ENCODE measurements at places on chromosomes 12 and 14.

DNA sequence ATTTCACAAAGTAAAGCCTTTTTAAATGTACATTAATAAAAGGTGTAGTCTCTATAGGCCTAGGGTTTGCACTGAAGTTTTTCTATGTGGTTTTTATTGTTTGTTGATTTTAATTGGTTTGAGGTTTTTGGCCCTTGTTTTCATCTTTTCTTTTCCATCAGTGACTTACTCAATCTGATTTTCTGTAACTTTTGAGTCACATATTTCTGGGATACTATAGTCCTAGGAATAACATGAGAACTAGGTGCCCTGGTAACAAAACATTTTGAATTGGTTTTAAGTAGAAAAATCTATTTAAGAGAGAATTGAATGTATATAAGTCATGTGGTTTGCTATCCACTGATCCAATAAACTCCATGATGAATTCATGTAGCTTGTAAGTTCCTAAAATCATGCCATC lies 311.9 kb downstream of the CEP128 start:
- DNase-seq: no peak

GRCh38 chr12:102876883-102877282 lies 40.2 kb downstream of the PAH start:
- no peak for DNase-seq

DNA sequence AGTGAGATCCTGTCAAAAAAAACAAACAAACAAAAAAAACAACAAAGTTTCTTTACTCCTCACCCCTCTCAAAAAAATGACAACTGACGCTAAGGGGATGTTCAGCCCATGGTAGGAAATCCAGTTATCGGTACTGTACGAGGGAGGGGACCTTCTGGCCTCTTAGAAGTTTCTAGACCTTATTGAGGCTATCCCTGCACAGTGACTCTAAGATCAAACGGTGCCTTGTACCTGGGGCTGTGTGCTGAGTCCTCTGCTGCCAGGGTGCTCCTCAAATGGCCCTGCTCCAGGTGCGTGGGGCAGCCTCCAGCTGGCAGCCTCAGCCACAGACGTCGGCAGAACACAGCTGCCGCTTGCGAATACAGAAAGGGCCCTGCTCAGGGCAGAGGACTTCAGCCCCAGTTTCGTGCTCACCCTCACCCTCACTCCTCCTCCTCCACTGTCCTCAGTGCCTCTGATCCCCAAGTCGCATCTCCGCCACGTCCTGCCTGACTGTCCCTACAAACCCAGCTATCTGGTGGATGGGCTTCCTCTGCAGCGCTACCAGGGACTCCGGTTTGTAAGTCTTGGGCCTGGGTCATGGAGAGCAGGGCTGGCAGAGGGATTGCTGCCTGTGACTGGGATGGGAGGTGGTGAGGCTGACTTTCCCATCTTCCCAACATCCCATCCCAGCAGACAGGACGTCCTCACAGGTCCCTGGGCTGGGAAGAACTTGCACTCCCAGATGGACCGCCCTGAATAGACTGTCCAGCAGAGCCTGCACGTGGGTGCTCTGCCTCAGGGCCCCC lies 90.9 kb downstream of the B4GALNT3 start:
- no peak for DNase-seq

DNA sequence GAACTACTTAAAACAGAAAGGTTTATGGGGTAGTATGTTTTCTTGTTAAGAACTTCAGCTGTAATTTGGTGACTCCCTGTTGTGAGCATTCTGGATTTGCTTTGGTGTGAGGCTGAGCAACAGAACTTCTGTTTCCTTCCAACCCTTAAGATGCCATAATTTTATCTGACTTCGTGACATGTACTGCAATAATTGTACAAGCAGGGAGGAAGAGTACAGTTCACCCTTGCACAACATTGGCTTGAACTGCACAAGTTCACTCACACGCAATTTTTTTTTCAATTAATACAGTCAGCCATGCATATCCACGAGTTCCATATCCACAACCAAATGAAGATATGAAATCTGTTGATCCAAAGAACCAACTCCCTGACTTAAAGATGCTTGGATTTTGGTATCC lies 42.9 kb upstream of the ANKS1B start:
- no peak for DNase-seq

DNA sequence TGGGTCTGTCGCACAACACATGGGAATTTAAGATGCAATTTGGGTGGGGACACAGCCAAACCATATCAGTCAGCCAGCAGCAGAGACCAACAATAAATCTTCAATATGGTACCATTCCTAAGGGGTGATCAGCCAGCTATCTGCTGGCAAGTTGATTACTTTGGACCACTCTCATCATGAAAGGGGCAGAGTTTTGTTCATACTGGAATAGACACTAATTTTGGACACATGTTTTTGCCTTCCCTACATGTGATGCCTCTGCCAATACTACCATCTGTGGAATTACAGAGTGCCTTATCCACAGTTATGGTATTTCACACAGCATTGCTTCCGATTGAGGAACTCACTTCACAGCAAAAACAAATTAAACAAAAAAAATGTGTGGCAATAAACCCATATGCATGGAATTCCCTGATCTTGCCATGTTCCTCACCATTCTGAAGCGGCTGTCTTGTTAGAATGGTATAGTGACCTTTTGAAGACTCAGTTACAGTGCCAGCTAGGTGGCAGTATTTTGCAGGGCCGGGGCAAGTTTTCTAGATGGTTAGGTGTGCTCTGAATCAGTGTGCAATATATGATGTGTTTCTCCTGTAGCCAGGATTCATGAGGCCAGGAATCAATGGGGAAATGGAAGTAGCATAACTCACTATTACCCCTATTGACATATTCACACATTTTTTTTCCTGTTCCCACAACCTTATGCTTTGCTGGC lies 179.0 kb upstream of the IGF1 start:
- DNase-seq: no peak

GRCh38 chr12:111311011-111311410 lies 57.9 kb downstream of the PHETA1 start:
- DNase-seq: no peak

- DNase-seq: no peak
Observed at GRCh38 chr12:2925322-2925995, 33.7 kb upstream of the TEAD4 start.

GRCh38 chr14:90655829-90656228 lies 160.4 kb downstream of the TTC7B start:
- no peak for DNase-seq

- no peak for DNase-seq
Observed at GRCh38 chr14:93965287-93965821, 11.0 kb downstream of the ASB2 start.

GRCh38 chr12:124608450-124608870 lies 41.0 kb upstream of the NCOR2 start:
- no peak for DNase-seq

GRCh38 chr14:60220084-60220483 lies 28.9 kb upstream of the PPM1A start:
- DNase-seq: no peak

- DNase-seq: no peak
Observed at GRCh38 chr12:92034858-92035401, 110.7 kb downstream of the BTG1 start.

- no peak for DNase-seq
Observed at GRCh38 chr14:58882577-58883018, 244.8 kb downstream of the DACT1 start.

DNA sequence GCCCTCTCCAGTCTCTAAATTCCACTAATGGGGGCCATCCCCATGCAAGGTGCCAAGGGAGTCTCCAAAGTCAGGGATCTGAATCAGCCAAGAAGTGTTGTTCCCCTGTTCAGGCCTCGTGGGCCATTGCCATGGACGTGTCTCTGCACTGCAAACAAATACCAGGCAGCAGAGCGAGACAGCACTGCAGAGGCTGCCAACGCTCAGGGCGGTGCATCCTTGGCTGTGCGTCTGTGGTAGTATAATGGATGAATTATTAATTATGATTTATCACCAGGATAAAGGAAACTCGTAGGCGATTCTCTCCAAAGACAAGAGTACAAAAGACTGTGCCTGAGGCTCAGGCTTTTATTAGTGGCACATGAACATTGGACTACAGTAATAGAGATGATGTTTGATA lies 122.3 kb upstream of the NTF3 start:
- DNase-seq: no peak

- DNase-seq: no peak
Observed at GRCh38 chr12:110501399-110501751, 536 bp downstream of the VPS29 start.

DNA sequence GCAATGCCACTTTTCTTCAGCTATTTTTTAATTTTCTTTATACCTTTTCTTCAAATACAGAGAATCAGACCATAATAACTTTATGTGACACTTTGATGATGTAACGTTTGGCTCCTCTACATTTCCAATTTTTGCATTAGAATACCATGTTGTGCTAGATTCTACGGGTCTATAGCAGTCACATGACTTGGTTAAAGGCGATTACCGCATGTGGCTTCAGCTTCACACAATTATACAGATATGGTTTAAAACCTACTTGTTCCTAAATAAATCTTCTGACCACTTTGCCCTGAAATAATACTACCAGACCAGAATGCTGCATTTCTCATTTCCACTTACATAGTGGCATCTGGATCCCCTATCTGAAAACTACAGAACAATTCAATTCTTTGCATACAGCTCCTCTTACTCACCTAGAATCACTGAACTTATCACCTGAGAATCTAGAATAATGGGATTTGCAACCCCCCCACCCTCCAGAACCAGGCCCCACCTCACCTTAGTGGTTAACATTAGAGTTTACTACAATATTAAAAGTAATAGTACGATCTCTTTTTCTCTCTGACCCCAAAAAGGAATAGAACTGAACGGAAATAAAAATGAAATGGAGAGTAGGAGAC lies 1.3 kb downstream of the MAX start:
- DNase-seq: no peak

DNA sequence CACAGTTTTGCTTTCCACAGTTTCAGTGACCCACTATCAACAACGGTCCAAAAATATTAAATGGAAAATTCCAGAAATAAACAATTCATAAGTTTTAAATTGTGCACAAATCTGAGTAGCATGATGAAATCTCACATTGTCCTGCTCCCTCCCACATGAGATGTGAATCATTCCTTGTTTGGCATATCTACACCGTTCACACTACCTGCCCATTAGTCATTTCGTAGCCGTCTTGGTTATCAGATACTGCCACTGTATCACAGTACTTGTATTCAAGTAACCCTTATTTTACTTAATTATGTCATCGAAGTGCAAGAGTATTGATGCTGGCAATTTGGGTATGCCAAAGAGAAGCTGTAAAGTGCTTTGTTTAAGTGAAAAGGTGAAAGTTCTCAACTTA lies 145.3 kb downstream of the SLC5A8 start:
- DNase-seq: no peak

DNA sequence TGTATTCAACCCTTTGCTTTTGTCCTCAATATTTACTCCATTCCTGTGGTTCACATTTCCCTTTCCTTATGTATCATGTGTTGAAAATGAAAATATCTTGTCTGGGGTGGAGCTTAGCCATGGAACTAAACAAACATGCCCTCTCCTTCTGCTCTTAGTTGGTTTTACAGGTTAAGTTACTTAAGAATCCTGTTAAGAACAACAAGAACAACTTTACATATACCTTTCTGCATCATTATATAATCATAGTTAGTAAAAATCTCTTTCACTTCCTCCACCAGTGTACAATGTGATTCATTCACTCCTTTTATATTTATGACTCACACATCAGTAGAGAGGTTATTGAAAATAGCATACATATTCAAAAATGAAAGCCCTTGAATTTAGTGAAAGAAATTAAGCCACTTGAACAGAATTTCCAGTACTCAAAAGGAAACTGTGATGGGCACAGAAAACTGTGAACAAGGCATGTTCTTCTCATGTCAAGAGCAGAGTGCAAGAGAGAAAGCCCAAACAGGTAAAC lies 307.7 kb downstream of the CCDC91 start:
- no peak for DNase-seq

GRCh38 chr12:104183443-104183842 lies 32.1 kb upstream of the TXNRD1 start:
- DNase-seq: no peak

GRCh38 chr12:119354172-119354571 lies 19.6 kb downstream of the CCDC60 start:
- DNase-seq: no peak

GRCh38 chr12:95966287-95966870 lies 23.2 kb downstream of the AMDHD1 start:
- DNase-seq: no peak

DNA sequence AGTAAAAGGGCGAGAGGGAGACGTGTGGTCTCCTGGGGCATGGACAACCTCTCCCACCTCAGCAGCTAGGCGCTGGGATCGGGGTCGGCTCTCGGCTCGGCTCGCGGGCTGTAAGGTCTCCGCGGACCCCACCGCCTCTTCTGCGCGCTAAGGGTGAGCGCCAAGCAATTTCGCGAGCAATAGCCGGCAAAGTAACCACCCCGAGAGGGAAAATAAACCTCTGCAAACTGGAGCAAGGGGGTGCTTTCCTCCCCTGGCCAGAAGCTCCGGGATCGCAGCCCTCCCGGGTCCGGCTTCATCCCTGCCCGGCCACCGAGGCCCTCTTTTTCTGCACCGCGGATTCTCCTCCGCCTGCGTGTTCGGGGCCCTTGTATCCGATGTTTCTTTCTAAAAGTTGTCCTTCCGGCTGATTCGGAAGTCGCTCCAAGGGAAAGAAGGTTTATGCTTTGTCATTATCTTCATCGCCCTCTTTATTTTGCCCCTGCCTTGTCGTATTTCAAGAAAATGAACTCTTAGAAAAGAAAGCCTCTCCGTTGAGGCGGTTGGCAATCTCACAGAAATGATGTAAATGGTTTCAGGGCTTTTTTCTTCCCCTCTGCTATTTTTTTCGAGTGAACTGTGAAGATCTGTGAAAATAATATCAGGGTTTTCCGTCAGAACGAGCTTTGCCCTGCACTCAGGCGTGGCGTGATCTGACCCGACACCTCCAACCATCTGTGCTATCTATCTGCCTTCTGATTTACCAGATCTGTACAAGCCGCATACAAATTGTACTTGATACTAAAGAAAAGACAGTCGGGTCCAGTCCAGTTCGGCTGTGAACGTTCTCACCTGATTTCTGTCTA lies 1.7 kb upstream of the SIX6 start:
- DNase-seq: no peak

All from activated CD8-positive, alpha-beta memory T cell treated with anti-CD3 and anti-CD28 coated beads for 48 hours (primary cell).